Right ventricle myocardium inferior (tissue), 1 donor: ENCODE measurements at places on chromosomes 1 and 21. TPM values are rescaled to one million over a fixed set of nuclear protein-coding genes. Genes with fewer than 3 reads are reported as not detected.

Gene FAM131C
- total RNA-seq, result 5.9 TPM

Gene DNASE2B
- not detected for total RNA-seq

DNA sequence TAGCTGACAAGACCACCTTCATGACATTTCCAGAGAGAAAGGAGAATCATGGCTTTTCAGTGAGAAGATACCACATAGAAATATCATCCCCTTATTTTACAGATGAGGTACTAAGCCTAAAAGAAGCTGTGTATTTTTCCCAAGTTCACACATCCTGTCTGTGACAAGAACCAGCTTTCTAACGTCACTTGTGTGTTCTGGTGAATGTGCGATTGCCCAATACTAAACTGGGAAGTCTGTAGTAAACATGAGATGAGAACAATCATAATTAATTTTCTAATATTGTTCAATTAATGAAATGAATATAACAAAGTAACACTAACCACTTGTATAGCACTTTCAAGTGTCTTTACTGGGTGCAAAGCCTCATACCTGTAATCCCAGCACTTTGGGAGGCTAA lies 46.0 kb downstream of the PTGER3 start:
- DNase-seq, result no peak

Gene NCF2
- total RNA-seq, result 6.7 TPM

Gene PRRX1
- total RNA-seq, result 46.3 TPM

- DNase-seq, result no peak
Observed at GRCh38 chr1:145901312-145902021, 8.4 kb downstream of the ITGA10 start.

DNA sequence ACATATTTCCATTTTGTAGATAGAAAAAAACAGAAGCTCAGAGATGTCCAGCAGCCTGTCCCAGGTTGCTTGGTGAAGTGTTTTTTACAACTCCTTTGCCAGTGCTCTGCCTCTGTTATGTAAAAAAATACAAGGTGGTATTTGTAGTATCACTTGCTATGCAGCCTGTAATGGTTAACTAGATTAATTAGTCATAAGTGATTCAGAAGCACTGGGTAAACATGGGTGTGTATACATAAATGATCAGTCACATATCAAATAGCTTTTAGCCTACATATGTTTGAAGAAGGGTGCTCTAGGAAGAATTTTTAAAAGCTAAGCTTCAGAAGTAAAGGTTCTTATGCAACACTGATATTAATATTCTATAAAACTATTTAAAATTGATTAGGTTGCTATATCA lies 70.0 kb upstream of the MAGI3 start:
- DNase-seq, result no peak

Gene HIVEP3
- total RNA-seq, result 6.5 TPM

DNA sequence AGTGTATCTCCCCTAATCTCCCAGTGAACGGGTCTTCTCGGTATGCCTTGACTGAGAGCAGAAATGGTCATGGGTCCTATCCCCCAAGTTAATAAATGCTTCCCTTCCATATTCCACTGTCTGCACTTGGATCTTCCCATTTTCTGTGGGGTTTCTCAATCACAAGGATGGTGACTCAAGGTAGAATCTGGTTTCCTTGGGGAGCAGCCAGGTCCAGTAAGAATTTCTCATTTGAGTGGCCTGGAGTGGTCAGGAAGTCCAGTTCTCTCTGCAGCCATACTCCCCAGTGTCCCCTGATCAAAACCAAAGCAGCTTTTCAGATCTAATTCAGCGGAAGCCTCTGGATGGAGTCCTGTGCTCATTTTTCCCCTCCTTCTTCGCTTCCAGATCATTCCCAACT lies 14.8 kb upstream of the SLC27A3 start:
- DNase-seq, result no peak

DNA sequence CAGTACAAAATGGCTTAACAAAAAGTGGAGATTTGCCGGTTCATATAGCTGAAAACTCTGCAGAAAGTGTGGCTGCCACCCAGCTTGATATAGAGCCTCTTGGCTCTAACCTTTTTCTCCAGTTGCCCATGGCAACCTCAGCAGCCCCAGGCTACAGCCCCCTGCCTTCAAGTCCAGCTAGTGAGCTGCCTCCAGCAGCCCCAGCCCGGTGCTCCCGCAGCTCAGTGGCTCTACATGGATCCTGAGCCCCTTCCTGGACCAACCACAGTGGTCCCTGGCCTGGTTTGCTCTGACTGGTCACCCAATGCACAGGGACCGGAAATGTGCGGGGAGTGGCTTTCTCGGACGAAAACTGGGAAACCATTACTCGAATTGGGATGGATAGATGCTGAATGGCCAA lies 13.3 kb upstream of the ATF3 start:
- no peak for DNase-seq

- DNase-seq, result no peak
Observed at GRCh38 chr1:29833581-29833980, 597.3 kb downstream of the PTPRU start.

GRCh38 chr1:24545662-24546061 lies 10.2 kb upstream of the NCMAP start:
- DNase-seq, result no peak

- DNase-seq, result no peak
Observed at GRCh38 chr1:162458236-162458635, 39.4 kb upstream of the UHMK1 start.
